ENCODE measurements at places on chromosomes 6 and 20. TPM values are rescaled to one million over a fixed set of nuclear protein-coding genes. Genes with fewer than 3 reads are reported as not detected.

Gene DUSP22
- total RNA-seq = 40.8 TPM

Gene OR2B6
- total RNA-seq = not detected

Gene FGD2
- not detected for total RNA-seq

Gene BMP6
- 234 TPM for total RNA-seq

Gene TEAD3
- 0.68 TPM for total RNA-seq

Gene ULBP3
- 14.9 TPM for total RNA-seq

Gene RIMS1
- total RNA-seq = 7.5 TPM

Gene GPX5
- not detected for total RNA-seq

Gene SLC17A2
- total RNA-seq = not detected

Gene PRDM13
- not detected for total RNA-seq

Gene HDGFL1
- total RNA-seq = not detected

Gene IL17F
- not detected for total RNA-seq

Gene PLG
- not detected for total RNA-seq

Gene KCNK16
- not detected for total RNA-seq

Gene ATF6B
- 13.4 TPM for total RNA-seq

Gene PNPLA1
- total RNA-seq = not detected

Gene CLPSL2
- total RNA-seq = not detected

Gene SALL4
- total RNA-seq = 0.14 TPM

Gene ASIP
- not detected for total RNA-seq

Gene RGS17
- 3.3 TPM for total RNA-seq

Gene FAM217B
- 4.3 TPM for total RNA-seq

Gene MDFI
- 37.8 TPM for total RNA-seq

Gene GPR6
- not detected for total RNA-seq

Gene STMND1
- total RNA-seq = not detected

Gene TCP11
- 0.28 TPM for total RNA-seq

Gene GGT7
- total RNA-seq = 7.3 TPM

Gene NCOA3
- total RNA-seq = 35.1 TPM

Gene PTPRT
- total RNA-seq = not detected

All from dermis blood vessel endothelial cell (primary cell).